SK-N-SH (cell line): ENCODE measurements at places on chromosomes 2 and 18. TPM values are rescaled to one million over a fixed set of nuclear protein-coding genes. Genes with fewer than 3 reads are reported as not detected.
A peak's percentile ranks its signal among the peaks of the same experiment; 100 is the strongest.

The MFSD2B gene
- 0.16 TPM in 1 of 2 replicates, not detected in the other for polyA plus RNA-seq

The IL18RAP gene
- not detected in 2 replicates for polyA plus RNA-seq

The LCT gene
- not detected in 2 replicates for polyA plus RNA-seq

GRCh38 chr2:230905448-230906421, 19.3 kb downstream of the GPR55 start:
- DNase-seq: no peak

DNA sequence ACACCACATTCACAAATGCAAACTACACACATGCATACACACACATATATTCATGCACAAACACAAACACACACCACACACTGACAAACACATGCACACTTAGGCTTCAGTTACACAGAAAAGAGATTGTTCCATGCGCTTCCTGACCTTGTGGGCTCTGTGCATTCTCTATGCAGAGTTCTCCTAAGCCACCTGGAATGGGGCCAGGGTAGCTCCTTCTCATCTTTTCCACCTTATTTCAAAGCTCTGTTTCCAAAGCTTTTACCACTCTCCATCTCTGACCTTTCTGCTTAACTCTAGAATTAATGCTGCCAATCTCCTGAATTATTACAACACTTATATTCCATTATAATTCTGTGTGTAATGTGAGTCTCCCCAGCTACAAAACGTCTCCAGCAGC, 522.3 kb upstream of the MYT1L start:
- no peak for DNase-seq

- peak; percentile 84 for DNase-seq
Observed at GRCh38 chr18:13112982-13113381, 105.6 kb upstream of the LDLRAD4 start.

GRCh38 chr2:108626995-108627394, 92.3 kb upstream of the RANBP2 start:
- no peak for DNase-seq

- DNase-seq: no peak
Observed at GRCh38 chr2:67798541-67799160, 264.2 kb downstream of the C1D start.

GRCh38 chr2:69205491-69205890, 181.5 kb downstream of the GFPT1 start:
- DNase-seq: no peak

DNA sequence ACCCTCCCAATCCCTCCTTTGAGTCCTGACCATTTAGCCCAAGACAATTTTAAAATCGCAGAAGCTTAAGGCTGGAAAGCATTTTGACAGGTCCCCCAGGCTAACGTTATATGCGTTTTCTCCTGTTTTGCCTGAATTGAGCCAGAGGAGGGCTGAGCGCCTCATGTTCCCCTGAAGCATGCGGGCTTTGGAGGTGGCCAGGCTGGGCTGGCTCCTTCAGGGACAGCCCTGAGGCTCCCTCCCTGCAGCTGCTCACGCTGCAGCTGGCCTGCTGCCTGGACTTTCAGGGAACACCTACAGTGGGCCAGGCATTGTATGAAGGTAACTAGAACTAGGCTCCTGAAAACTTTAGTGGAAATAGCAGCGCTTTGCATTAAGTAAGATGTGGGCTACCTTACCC, 179.2 kb downstream of the ACKR3 start:
- no peak for DNase-seq

GRCh38 chr2:24365051-24365450, 4.7 kb upstream of the ITSN2 start:
- DNase-seq: no peak

GRCh38 chr2:113273027-113273551, 5.6 kb downstream of the PAX8 start:
- DNase-seq: peak; percentile 38

DNA sequence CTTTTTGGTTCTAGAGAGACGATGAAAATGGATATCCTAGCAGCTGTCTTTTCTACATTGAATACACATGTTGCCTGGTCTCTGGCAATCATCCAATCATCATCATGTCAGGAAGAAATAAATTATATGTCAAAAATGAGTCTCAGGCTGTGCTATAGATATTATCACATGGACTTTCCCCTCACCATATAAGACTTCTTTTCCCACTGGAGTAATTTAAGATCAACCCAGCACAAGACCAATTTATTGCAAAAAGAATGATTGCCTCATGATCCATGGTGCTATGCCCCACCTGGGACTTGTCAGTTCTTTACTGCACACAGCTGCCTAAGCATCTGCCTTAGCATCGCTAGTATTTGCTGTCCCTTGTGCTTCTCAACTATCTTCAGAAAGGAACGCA, 783.7 kb upstream of the TMEFF2 start:
- peak; percentile 44 for DNase-seq

DNA sequence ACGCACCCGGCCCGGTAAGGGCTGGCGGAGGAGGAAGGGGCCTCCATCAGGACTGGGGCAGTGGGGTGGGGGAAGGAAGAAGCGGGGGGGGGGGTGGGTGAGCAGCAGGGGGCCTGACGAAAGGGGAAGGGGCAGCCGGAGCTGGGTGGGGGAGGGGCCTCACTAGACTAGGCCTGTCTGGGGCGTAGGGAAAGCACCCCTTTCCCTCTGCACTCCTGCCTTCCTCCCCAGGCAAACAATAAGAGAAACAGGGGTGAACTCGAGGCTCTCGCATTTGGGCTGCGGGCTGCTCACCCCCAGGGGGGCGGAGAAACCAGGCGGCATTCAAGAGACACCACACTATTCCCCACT, 82.7 kb upstream of the POMC start:
- DNase-seq: peak; percentile 80

GRCh38 chr18:57697426-57697825, 75.8 kb upstream of the NARS1 start:
- DNase-seq: no peak
